ENCODE measurements at places on chromosomes 4 and X.
A peak's percentile ranks its signal among the peaks of the same experiment; 100 is the strongest.

DNA sequence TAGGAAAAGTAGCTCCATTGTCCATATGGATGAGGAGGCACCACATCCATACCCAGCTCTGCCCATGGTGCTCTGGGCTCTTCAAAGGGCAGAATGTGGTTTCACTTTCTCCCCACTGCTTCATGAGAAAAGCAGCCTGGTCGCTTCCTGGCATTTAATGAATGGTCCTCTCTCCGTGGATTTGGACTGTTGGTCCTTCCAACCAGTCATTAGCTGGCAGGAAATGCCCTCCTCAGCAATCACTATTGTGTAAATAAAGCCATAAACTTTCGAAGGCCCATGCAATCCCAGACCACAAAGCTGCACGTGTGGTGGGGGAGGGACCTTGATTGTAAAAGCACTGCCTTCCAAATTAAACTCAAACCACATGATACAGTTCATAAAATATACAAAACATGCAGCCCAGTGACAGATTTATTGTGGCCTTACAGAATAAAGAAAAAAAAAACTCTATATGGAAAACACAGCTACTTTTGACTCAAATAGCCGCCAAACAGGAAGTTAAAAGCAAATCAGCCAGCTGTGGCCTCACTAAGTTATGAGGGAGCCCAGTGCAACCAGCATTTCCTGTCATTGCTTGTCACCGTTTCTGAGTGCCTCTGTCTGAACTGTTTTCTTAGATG, 8.1 kb downstream of the MBNL3 start:
- DNase-seq, result peak; percentile 44

- DNase-seq, result peak; percentile 8
These were observed 32.7 kb downstream of the METAP1 start for GRCh38 chr4:99028187-99028586.

DNA sequence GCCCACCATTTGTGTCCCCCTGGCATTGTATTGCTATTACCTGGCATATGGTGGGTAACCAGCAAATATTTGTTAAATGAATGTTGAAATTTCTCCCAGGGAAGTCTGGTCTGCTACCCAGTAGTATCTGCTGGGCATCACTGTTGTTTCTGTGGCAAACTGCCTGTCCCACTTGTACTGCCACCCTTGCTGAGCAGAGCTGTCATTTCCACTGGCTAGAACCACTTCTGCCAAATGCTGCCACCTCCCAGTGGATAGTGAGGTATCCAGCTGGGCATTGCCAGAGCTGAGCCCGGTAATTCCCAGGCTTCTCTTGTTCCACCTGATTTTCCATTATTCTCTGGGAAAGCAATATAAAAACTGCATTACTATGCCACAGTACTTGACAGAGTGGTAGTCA, 186.7 kb upstream of the NOCT start:
- DNase-seq, result no peak

DNA sequence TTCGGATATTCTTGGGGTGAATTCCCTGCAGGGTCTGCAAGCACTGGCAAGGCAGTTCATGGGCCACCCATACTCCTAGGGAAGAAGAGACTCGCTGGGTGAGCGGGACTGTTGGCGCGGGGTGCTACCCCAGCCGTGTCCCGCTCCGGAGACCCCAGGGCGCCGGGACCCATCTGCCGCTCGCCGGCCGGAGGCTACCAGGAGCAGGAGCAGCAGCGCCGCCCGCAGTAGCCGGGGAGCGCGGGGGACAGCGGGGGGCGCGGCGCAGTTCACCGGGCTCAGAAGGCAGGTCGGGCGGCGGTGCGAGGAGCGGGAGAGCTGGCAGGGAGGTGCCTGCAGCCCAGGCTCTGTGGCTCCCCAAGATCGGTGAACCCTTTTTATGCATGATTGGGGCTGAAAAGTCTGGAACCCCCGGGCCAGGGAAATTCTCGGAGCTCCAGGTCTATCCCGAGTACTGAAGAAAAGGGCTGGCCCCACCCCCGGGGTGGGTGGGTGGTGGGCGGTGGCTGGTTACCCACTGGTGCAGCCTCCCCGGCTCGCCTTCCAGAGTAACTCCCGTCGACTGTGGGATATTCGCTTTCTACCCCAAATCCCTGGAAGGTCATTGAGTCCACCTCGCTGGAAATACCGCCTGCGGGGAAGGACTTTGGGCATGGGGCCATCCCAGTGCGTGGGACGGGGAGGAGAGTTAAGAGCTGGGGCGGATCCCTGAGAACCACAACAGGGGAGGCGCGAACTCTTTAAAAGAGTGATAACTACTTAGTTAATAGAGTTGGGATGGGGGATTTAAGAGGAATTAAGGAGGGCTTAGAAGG, 37.6 kb downstream of the PF4 start:
- no peak for DNase-seq

GRCh38 chr4:147244786-147245185, 236.1 kb upstream of the EDNRA start:
- no peak for DNase-seq

DNA sequence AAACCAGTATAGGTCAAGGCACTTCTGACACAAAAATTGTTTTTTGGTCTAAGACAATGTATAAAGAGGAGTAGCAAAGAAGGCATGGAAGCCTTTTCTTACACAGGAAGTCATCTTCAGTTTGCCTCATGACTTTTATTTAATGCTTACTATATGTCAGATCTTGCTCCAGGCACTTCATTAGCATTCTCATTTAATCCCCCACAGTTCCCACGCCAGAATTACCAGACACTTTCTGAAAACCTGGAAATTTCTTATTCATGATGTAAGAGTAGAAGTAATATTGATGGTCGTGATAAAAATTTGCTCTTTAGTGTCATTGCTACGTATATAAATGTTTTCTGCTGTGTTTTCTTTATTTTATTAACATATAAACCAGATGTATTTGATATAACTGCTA, 39.2 kb downstream of the ARHGEF38 start:
- DNase-seq, result no peak

DNA sequence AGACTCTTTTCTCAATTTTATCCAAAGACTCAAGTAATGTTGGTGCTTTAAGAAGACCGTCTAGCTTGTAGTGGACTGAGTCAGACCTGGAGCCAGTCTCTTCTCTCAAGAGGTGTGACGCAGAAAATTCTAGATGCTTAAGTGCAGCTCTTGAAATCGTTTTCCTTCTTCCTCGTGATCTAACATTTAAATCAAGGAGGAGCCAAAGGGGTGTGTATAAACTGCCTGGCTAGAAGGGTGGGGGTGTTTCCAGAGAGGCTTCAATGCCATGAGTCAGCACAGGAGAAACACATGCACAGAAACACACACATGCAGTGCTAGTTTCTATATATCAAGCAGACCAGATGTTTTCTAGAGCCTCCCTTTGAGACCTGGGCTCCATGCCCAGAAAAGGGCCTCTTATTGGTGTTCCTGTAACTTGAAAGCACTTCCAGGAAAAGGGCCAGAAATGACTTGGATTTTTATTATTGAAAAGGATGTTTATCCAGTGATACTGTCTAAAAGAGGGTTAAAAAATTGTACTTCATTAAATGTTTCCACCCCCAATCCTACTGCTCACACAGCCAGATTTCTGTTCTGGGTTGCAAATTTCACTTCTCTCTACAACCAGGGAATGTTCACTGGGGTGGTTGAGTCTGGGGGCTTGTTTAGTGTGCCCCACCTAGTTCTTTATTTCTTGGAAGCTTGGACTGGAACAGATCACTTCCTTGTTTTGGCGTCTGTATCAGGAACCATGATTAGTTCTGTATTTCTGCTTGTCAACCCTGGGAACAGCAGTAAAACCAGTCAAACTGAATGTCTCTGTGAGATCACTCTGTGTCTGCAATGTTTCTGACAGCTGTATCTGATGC, at the start of gene CLIC2:
TSS of gene CLIC2 (minus strand) at position 129 of the 851 bp plus-strand sequence. CDS start 187 bp downstream, outside the sequence.
- DNase-seq, result peak; percentile 92

DNA sequence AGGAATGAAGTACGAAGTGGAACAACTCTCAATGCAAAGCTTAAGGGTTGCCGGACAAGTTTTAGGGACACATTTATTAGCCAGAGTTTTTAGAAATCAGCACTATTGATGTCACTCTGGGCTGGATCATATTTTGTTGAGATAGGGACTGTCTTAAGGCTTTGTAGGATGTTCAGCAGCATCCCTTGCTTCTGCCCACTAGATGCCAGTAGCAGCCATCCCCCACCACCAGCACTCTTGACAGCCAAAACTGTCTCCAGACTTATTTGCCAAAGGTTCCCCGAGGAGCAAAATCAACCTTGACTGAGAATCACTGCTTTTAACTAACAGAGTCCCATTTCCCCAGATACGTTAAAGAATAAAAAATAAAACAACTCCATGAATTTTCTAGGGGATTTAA, 1497.3 kb downstream of the STIM2 start:
- DNase-seq, result no peak

DNA sequence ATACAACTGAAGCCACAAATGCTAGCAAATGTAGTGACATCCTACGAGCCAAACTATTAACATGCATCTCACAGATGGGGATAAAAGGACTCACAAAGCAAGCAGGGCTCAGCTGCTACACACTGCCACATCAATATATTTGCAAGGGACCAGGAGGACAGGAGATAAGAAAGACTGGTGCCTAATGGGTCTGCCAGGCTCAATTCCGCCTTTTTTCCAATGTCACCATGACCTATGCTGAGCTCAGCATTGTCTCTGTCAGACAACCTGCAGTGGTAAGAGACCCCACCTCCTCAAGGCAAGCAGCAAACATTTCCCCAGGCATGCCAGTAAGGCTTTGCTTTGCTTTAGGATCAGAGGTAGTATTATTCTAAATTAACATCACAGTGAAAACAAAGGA, 435 bp downstream of the DCX start:
- DNase-seq, result no peak

- peak; percentile 9 for DNase-seq
These were observed 862 bp upstream of the INPP4B start for GRCh38 chr4:142846729-142847596.

DNA sequence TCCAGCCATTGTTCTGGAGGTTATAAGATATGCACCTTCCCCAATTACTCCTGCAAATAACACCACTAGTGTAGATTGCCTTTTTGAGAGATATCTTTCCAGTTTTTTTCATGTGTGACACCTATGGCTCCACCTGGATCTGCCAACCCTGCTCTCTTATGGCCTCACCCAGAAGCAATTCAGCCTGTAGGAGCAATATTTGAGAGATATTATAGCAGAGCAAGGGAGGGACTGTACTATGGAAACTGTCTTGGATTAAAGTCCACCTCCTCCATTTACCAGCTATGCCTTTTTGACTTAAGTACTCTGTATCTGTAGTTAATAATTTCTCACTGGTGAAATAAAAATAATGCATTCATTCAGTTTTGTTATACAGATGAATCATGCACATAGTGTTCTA, 803.5 kb downstream of the NLGN4X start:
- no peak for DNase-seq

DNA sequence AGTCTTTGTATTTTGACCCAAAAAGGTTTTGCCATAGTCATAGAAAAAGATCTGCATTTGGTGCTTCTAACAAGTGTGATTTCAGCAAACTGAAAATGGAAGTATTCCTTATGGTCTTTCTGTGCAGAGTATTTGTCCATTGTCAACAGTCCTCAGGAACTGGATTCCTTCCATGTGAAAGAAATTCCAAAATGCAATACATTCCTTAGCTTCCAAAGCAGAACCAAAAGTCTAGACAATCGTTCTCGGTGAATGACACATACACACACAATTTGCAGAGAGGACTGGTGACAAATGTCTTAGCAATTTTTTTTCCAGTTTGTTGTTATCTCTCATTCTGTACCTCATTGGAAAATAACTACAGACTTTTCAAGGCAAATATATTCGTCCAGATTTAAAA, 562.2 kb upstream of the SLIT2 start:
- no peak for DNase-seq

- DNase-seq, result no peak
These were observed 8.2 kb downstream of the ODAPH start for GRCh38 chr4:75564023-75564422.

- DNase-seq, result no peak
These were observed 87.2 kb downstream of the CLDN34 start for GRCh38 chrX:10054396-10054795.

GRCh38 chr4:56874923-56875322, 32.8 kb upstream of the REST start:
- DNase-seq, result no peak

DNA sequence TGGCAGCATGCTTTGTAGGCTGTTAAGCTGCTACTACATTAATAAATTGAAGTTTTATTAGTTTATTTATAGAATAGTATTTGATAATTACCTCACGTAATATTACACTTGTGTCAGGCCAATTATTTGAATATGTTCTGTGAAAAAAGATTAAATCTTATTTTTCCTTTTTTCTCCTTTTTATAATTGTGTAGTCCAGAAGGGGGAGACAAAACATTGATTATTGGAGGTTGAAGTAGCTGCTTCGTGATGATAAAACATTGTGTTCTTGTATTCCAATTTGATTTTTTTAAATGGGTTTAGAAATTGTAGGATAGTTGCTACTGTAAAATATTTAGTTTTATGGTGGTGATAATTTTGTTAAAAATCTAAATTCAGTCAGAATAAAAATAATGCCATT, 85.7 kb downstream of the DIAPH2 start:
- DNase-seq, result peak; percentile 33

DNA sequence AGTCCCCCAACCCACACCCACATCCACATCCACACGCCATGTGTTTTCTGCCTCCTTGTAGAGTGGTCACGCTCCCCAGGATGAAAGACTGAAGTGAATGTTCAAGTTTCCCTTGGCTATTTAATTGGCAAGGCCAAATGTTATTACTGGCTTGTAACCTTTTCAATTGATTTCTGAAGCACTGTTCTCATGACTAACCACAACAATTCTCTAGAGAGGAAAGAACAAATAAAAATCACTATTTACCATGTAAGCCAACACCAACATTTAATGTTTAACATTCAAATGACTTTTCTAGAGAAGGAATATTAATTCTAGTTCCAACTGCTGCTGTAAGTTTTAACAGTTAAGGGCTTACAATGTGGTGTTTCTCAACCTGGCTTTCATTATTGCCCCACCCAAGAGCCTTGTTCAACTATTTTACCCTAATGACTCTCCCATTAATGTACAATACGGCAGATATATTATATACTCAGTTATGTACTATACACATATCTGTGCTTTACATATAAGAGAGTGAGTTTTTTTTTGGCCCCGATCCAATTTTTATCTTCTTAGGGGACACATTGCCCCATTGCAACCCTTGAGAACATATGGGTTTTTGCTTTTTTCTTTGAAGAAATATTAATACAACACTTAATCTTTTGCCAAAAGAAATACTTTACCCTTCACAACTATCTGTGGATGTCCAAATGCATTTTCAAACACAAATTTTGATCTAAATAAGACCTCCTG, 46.5 kb downstream of the RELL1 start:
- DNase-seq, result peak; percentile 5

DNA sequence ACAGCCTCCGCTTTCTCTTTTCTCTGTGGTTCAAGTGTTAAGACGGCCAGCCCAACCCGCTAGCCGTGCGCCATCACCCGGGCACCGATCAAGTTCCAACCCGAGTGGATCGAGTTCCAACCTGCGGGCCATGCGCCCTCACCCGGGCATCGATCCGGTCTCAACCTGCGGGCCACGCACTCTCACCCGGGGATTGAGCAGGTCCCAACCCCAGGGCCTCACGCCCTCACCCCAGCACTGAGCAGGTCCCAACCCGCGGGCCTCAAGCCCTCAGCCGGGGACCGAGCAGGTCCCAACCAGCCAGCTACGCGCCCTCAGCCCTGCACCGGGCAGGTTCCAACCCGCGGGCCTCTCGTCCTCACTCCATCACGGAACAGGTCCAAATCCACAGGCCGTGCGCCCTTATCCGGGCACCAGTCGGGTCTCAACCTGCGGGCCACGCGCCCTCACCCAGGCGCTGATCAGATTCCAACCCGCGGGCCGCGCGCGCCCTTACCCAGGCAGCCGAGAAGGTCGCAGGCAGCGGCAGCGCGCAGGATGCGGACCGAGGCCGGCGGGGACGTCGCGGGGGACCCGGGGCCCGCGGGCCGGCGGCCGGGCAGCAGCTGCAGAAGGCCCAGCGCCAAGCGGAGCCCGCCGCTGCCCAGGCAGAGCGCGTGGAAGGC, 443 bp downstream of the GPR143 start:
- DNase-seq, result no peak

GRCh38 chr4:124135409-124135813, 577.1 kb downstream of the ANKRD50 start:
- no peak for DNase-seq
